ENCODE measurements at places on chromosomes 13 and 19.

- no peak for DNase-seq
These were observed 1.3 kb upstream of the B3GNT8 start for GRCh38 chr19:41428481-41428859.

DNA sequence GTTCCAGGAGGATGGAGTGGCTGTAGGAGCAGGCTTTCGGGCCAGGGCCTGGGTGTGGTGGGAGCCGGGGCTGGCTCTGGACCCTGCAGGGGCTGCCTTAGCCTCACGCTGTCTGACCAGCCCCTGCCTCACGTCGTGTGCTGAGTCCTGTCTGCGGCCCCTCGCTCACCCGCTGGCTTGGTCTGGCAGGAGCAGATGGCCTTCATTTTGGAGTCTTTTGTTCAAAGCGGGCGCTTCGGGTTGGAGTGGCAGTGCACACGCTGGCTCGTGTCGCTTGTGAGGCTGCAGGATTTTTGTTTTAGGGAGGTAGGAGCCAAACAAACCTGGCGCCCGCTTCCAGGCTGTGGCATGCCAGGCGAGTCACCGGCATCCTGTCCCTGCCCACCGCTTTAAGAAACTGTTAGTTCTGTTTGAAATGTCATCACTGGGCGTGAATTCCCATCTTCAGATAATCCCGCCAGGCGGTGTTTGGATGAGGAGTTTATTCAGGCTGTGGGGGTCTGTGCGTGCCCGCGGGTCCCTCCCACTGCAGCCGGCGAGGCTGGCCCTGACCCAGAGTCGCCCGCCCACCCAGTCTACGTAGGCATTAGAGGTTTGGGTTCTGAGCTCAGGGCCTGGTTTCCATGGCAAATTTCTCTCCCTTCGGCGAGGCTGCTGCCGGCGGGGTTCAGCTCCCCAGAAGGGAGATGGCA, 89.8 kb downstream of the KDM4B start:
- DNase-seq: no peak

DNA sequence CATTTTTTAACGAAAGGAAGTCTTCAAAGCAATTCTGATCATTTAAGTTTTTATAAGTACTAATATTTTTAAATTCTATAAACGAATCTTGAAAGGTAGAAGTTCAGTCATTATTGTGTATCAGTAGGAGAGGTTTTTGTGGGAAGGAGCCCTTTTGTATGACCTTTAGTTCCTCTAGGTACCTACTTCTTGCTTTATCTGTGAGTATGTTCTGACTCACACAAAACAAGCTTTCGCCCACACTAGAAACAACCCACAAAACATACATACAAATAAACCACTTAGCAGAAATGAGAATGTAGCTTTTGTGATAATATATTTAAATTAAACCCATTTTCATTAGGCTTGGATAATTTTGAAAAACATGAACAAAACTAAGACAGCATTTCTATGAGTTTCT, 27.8 kb downstream of the ERCC5 start:
- DNase-seq: no peak

GRCh38 chr13:52906122-52906903, 57.9 kb upstream of the PCDH8 start:
- DNase-seq: no peak

Measured in stimulated activated CD4-positive, alpha-beta T cell treated with anti-CD3 and anti-CD28 coated beads, Interleukin-4, amount 100 ng/mL, for 1 hour (primary cell).